ENCODE measurements at places on chromosomes 7 and 10.

DNA sequence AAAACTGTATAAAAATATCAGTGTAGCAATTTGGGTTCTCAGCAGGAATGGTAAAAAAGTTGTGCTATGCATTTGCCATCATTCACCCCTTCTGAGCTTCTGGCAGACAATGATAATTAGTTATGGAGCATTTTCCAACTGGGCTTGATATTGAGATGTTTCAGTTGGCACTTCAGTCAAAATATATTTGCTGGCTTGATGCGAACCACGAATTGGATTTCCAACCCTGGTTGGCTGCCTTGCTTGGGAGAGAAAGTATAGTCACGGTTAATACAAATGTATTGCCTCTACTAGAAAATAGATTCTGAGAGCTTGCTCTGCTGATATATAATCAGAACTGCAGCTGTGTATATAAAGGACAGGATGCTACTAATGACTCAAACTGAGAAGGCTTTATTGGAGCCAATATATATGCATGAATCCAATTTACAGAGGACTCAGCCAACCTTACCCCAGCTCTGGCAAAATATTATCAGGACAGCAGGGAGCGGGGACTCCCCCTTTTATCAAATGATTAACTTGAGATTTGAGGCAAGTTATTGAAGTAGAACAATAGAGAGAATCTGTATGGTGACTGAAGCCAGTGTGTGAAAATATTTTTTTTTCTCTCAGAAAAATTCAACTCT lies 219.8 kb upstream of the SMIM30 start:
- no peak for DNase-seq

GRCh38 chr10:16992611-16993119 lies 136.9 kb downstream of the CUBN start:
- no peak for DNase-seq

DNA sequence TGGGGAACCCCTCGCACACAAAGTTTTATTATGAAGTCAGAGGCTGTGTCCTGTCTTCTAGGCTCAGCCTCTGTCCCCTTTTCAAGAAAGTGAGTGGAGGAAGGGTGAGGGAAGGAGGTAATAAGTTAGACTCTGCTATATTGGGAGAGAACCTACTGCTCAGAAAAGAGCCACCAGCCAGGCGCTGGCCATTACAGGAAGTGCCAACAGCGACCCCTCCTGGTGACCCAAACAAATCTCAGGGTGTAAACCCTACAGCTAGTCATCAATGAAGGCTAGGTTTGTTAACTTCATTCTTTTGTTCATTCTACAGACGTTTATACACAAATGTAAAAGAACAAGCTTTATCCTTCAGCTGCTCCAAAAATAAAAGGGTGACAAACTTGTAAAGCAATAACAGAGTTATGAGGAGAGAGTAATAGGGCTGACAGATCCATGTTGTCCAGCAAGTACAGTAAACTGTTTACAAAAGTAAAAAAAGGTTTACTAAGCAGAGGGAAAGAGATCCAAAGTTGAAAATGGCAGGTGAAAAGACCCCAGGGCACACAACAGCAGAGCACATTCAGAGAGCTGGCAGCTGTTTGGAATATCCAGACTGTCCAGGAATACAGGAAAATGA lies 82.7 kb downstream of the FAM204A start:
- DNase-seq: peak; percentile 9

- DNase-seq: no peak
These were observed 168.2 kb upstream of the IGFBP3 start for GRCh38 chr7:46089281-46089680.

DNA sequence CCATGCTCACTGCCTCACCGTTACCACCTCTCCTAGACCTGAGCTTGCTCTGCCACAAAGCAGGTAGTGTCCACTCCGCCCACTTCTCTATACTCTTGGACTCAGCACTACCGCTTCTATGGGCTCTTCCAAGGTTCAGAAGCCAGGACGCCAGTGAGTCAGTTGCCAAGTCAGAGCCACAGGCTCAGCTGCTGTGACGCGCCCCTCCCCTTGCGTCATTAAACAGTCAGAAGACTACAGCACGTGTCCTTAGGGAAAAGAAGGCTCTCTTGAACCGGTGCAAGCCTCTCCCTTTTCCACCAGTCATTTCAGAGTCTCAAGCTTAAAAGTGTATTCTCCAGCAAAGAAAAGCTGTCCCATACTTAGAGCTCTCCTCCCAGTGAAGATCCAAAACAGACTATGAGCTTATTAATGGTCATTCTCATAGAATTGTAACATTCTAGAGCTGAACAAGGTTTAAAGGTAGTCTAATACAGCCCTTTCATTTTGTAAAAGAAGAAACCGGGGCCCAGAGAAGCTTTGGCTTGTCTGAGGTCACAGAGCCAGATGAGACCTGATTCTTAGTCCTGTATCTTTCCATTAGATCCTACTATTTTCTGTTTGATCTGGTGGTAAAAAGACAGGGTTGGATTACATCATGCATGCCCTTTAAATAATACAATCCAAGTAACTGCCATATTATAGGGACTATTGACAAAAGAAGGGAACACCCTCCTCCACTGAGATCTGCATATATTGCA lies 40.9 kb upstream of the MET start:
- DNase-seq: no peak

DNA sequence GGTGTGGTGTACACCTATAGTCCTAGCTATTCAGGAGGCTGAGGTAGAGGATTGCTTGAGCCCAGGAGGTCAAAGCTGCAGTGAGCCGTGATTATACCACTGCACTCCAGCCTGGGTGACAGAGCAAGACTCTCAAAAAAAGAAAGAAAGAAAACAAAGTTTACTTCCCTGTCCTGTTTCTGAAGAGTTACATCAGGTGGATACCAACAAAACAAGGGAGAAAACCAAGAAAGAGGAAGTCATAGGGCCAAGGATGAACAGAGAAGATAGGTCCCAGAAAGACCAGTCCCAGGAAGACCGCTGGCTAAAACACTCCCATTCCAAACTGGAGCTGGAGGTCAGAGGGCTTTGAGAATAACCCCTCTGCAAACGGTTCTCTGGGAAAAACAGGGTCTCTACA lies 13.5 kb downstream of the MACROH2A2 start:
- no peak for DNase-seq

- DNase-seq: no peak
These were observed 47.5 kb downstream of the ACSM6 start for GRCh38 chr10:95241533-95241932.

GRCh38 chr7:15932318-15932717 lies 245.8 kb upstream of the MEOX2 start:
- DNase-seq: no peak

DNA sequence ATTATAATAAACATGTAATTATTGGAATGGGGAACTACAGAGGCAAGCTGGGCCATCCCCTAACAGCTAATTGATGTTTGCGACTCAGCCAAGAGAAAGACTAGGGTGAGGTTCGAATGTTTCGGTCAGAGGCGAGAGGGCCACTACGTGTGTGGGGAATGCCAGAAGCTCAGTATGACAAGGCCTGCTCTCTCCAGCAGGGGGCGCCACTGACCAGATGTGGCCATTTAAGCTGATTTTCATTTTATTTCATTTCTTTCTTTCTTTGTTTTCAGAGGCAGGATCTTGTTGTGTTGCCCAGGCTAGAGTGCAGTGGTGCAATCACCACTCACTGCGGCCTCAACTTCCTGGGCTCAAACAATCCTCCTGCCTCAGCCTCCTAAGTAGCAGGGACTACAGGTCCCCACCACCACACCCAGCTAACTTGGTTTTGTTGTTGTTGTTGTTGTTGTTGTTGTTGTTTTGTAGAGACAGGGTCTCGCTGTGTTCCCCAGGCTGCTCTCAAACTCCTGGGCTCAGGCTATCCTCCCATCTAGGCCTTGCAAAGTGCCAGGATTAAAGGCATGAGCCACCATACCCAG lies 38.1 kb downstream of the TMEM130 start:
- no peak for DNase-seq

DNA sequence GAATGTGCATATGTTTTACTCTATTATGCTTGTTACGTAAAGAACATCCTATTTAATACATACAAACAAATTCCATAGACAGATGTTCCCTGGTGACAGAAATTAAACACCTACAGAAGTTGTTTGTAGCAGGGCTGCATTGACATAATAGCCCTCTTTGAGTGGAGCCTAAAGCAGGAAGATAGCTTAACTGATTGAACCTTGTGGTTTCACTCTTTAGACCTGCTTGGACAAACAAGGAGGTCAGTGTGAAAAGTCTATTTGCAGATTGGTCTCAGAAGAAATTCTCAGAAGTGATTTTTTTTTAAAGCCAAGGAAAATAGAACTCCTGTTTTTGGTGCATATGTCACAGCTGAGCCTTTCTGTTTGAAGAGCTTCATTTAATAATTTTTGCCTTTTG lies 121.3 kb downstream of the PPP1R9A start:
- DNase-seq: no peak

DNA sequence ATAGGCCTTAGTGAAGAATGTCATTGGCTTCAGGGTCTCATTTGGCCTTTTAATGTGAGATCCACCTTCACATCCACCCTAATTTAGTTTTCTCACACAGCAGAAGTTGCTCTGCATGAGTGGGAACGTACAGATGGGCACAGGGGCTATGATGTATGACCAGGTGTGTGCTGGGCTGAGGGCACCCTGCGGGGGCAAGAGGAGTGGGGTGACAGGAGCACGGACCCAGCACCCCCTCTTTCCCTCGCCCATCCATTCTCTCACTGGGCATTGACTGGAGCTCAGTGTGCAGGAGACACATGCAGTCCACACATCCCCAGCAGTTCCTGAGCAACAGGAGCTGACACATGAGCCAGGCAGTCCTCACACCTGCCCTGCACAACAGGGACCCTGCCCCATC lies 95.1 kb upstream of the PPP2R2D start:
- no peak for DNase-seq

GRCh38 chr10:86918022-86918471 lies 39.4 kb downstream of the MMRN2 start:
- no peak for DNase-seq

DNA sequence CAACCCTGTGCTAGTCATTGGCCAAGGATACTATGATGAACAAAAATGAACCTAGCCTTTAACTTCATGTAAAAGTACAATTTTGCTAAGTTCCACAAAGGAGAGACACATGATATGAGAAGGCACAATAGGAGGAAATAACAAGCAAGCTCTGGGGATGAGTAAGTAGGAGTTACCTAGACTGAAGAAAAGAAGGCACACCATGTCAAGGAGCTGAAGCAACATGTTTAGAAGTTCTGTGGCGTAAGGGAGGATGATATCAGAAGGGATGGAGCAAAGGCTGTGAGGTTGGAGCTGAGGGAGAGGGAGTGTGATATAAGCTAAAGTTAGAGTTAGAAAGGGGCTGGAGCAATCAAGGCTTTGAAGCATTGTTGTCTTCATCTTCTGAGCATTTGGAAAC lies 25.6 kb downstream of the KIFBP start:
- DNase-seq: no peak

DNA sequence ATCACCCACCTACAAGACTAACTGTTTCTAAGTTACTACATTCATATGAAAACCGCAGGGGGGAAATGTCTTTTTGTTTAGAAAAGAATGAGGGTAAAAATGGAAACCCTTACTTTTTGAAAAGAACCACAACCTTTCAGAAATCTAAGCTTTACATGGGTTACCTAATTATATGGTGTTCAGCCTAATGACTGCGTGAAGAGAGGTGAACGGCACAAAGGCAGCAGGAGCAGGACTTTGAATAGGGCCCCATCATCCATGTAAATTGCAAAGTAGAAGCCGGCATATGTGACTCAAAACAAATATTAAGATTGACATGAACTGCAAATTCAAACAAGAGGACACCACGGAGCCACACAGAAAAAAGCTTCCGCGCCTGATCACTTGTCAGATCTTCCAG lies 25.1 kb downstream of the NEBL start:
- no peak for DNase-seq

DNA sequence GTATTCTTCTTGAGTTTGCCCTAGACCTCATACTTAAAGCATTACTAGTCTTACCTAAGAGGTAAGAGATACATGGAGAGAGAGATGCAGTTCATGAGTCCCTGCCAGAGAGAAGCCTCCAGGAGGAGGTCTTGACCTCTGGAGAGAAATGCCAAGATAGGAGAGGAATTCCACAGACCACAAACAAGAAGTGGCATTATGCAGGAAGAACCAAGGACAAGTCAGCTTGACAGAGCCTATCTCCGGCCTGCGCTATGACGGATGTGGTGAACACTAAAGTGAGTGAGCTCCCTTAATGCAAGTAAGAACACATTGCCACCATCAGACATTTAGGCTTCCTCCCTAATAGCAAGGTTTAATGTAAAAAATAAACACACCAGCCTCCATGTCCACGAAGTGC lies 27.9 kb upstream of the COL1A2 start:
- no peak for DNase-seq

GRCh38 chr10:121772884-121773283 lies 154.9 kb downstream of the ATE1 start:
- no peak for DNase-seq

GRCh38 chr7:27189295-27189996 lies 4.4 kb upstream of the HOXA11 start:
- DNase-seq: no peak

GRCh38 chr10:117509573-117509972 lies 33.0 kb upstream of the EMX2 start:
- DNase-seq: no peak

DNA sequence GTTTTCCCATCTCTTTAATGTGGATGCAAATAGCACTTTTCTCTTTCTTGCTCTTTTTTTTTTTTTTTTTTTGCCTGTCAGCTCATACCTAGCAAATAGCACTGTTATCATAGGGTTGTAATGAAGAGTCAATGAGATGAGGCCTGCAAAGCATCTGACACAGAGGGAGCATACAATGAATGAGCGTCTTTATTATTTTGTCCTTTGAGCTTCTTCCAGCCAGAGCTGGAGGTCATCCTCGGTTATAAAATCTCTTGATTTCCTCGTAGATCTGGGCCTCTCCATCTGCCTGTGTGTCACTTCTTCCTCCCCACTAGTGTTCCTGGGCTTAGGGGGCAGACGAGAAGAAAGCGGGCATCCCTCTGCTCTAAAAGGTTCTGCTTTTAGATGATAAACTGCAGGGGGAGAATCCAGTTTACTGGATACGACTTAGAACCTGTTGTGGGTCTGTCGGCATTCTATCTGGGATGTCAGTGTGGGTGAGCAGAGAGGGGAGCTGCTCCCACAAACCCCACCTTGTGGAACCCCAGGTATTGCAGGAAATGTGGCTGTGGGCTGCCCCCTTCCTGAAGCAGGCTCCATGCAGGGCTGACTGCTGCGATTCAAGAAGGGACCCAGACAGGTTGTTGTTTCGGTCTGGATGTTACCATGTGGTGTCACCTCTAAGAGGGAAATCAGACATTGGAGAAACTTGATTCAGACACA lies 135.8 kb upstream of the GPR26 start:
- no peak for DNase-seq

GRCh38 chr7:16587790-16588189 lies 57.8 kb downstream of the ANKMY2 start:
- peak; percentile 77 for DNase-seq

GRCh38 chr7:133808493-133808866 lies 318.7 kb upstream of the LRGUK start:
- DNase-seq: no peak

GRCh38 chr7:6705959-6706665 lies 635 bp downstream of the ZNF12 start:
- peak; percentile 5 for DNase-seq

DNA sequence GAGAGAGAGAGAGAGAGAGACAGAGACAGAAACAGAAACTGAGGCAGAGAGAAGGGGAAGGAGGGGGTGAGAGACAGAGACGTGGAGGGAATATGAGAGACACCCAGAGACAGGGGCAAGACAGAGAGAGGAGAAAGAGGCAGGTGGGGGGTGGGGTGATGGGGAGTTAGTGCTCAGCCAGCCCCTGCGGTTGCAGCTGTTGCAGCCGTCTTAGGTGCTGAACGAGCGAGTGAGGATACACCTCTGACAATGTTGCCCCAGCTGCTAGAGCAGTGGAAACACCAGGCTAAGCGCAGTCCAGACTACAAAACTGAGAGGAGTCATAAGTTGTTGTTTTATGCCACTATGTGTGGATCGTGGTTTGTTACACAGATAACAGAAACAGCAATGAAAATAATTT lies 328.2 kb upstream of the SHH start:
- no peak for DNase-seq

All from G401 (cell line).